ENCODE measurements at places on chromosomes 12 and 14.

- DNase-seq: peak; percentile 41
Measured at GRCh38 chr14:103749452-103749851, 33.8 kb downstream of the ZFYVE21 start.

DNA sequence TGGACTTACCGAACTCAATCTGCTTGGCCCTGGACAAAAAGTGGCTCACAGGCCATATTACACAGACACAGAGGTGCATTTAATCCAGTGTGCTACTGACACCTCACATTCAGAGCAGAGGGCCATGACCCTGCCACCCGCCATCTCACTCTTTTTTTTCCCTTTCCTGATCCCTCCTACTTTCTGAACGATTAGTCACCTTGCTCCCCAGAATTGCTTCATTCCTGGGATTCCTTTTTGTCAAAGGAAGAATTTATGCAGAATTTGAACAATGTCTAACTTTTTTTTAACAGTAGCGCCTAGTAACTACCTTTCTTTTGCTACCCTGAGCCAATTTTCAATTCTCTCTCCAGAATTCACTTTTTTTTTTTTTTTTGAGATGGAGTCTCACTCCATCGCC, 4.6 kb downstream of the PKP2 start:
- no peak for DNase-seq

- peak; percentile 36 for DNase-seq
Measured at GRCh38 chr12:45388545-45388944, 172.7 kb downstream of the ANO6 start.

DNA sequence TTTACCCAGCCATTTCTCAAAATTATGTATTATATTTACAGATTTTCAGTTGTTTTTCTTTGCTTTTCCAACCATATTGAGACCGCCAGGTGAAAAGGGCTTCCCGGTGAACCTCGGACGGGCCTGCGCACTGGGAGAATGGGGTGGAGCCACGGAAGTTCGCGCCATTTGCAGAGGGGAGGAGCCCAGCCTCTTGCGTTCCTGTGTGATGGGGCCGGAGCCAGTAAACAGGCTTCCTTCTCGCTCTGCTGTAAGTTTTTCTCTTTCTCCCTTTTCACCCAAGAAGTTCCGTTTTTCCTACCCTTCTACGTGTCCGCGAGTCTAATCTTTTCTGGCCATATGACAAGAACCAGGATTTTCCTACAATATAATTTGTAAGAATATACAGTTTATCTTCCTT, 1108.8 kb upstream of the SEL1L start:
- DNase-seq: no peak

DNA sequence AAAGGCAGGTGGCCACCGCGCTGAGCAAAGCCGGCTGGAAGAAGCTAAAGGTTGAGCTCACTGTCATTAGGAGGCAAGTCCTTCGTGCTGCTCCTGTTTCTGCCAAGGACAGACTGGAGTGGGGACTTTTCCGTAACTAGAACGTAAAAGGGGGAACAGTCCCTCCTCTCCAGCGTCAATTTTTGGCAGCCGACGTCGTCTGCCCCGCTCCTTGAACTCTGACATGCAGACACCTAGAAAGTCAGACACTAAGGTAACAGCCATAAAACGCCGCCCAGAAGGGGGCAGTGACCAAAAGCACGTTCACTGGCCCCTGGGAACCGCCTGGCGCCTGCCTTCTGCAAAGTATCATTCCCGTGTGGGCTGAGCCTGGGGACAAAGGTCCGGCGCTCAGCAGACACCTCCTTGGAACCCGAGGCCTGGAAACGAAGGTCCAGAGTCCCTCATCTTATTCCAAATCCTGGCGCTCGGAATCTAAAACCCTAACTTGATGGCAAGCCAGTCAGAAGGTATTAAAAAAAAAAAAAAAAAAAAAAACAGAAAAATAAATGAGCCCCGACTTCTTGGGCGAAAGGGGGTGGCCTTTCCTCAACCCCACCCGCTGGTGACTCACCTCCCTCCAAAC, 1.1 kb upstream of the LRP1 start:
- peak; percentile 77 for DNase-seq

DNA sequence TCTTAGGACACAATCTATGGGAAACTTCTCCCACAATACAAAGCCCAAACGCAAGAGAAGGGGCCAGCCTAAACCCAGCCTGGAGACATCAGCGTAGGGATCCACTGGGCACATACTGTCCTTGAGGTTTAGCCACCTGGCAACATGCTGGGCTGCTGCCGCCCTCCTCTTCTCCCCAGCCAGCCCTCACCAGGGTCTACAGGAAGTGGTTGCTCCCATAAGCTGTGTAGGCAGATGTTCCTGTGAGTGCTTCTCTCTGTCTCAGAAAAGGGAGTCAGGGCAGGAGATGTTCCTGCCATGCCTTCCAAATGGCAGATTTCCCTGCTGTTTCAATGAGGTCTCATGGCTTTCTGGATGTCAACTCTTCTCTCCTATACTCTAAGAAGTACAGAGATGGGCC, 241.4 kb downstream of the PCNX1 start:
- no peak for DNase-seq

DNA sequence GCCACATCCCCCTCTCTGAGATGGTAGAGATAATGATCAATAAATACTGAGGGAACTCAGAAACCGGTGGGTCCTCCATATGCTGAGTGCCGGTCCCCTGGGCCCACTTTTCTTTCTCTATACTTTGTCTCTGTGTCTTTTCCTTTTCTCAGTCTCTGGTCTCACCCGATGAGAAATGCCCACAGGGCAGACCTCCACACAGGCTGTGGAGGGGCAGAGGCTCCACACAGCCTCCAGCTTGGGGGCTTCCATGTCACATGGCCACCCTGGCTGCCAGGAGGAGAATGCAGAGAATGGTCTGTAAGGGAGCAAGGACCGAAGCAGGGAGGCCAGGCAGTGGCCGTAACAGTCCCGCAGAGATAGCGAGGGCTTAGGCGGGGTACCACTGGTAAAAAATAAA, 105.9 kb downstream of the NTF3 start:
- DNase-seq: no peak

GRCh38 chr12:93205361-93205760, 172.4 kb upstream of the NUDT4 start:
- no peak for DNase-seq

DNA sequence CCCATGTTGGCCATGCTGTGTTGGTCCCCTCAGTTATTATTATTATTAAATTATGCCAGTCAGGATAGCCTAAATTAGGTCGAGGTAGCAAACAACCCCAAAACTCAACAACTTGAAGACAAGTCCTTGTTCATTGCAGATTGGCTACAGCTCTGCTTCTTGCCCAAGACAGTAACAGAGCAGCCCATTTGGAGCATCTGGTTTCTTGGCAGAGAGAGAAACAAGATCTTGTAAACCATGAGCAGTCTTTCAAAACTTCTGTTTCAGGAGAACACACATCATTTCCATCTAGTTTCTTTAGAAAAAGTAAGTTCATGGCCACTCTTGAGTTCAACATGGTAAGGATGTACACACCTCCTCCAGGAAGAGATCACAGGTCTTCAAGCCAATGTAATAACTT, 52.3 kb downstream of the E2F7 start:
- DNase-seq: no peak

GRCh38 chr12:89179245-89179644, 173.1 kb downstream of the DUSP6 start:
- DNase-seq: no peak

GRCh38 chr14:104282332-104283196, 144.2 kb downstream of the KIF26A start:
- no peak for DNase-seq

GRCh38 chr12:89156862-89157262, 195.4 kb downstream of the DUSP6 start:
- DNase-seq: no peak

GRCh38 chr14:82710267-82710841, 1176.7 kb upstream of the SEL1L start:
- DNase-seq: peak; percentile 12

DNA sequence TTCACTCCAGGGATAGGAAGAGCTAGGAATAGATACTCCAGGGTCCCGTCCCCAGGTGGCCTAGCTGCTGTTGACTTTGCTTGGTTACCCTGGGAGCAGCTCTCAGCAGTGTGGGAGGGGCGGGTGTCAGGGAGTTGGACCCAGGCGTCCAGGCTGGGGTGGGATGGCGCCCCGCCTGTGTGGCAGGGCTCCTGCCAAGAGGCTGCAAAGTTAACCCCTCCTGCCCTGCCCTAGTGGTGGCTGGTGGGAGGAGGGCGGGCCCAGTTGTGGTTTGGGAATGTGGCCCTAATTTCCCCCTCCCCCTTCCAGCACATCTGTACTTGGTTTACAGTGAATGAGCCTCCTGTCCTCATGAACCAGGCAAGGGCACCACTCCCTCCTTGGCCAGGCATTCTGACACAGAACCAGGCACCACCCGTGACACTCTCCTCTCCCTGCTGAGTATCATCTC, 1.7 kb upstream of the RARG start:
- no peak for DNase-seq

DNA sequence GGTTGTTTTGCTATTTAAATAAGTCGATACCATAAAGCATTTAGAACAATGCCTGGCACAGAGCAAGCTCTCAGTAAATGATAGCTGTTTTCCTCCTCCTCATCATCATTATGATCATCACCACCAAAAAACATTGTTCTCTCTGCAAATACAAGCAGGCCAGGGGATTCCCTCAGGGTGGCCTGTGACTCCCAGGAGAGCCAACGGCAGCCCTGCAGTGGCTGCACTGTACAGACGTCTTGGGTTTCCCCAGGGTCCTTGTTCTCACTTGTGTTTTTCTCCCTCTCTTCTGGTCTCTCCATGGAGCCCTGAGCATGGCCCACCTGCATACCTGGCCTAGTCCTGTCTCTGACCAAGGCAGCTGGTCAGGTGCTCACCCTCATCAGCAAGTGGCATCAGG, 290.9 kb upstream of the PWP1 start:
- no peak for DNase-seq

DNA sequence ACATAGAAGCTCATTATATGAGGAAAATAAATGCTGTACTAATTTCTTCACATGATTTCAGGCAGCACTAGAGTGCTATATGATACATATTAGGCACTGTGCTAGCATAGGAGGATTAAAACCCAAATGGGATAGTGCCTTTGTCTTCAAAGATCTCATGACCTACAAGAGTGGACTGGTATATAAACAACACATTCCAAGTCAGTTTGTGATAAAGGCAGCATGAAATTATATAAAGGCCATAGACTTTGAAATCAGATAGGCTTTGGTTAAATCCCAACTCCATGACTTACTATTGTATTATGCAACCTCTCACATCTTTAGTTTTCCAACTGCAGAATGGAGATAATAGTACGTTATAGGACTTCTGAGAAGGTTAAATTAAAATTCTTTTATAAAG, 179.7 kb downstream of the RAD51B start:
- no peak for DNase-seq

DNA sequence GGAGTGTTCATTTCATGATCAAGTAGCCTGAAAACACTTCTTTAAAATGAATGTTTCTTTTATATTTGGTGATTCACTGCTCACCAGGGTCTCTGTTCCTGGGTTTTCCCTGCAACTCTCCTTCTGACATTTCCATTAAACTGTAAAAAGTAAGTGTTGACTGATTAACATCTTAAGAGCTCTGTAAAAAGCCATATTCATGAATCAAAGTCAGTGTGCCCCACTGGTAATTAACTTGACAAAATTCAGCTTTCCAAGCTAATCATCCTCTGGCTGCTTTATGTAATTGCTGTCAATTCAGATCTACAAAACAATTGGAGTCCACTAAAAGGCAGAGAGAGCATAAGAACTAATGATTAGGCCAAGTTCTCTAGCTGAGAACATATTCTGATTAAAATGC, 41.6 kb downstream of the CNTN1 start:
- no peak for DNase-seq

DNA sequence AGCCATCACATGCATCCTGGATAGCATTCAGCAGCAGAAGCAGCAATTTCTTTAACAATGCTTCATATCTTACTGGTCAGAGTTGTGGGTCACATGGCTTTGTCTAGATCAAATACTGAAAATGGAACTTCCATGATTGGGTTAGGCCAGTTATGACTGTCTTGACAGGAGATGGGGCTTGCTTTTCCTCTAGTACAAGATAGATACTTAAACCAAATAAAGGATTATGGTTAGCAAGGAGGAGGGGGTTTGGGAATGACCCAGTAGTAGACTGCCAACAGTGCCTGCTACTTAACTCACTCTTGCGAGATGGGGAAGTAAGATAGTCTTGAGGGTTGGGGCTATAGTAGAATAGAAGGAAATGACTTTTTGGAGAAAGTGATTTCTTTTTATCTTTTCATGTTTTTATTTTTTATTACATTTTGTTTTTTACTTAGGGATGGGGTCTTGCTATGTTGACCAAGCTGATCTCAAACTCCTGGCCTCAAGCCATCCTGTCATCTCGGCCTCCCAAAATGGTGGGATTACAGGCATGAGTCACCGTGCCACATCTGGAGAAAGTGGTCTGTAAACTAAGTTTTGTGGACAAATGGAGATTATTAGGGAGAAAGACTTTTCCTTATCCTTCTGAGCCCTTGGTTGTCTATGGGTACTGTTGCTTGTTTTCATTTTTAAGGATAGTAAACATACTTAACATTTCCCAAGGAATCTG, 37.6 kb downstream of the WNK1 start:
- no peak for DNase-seq

- DNase-seq: peak; percentile 57
Measured at GRCh38 chr12:89706986-89707702, 1.5 kb downstream of the ATP2B1 start.

GRCh38 chr12:85299053-85299452, 19.0 kb downstream of the ALX1 start:
- DNase-seq: no peak

DNA sequence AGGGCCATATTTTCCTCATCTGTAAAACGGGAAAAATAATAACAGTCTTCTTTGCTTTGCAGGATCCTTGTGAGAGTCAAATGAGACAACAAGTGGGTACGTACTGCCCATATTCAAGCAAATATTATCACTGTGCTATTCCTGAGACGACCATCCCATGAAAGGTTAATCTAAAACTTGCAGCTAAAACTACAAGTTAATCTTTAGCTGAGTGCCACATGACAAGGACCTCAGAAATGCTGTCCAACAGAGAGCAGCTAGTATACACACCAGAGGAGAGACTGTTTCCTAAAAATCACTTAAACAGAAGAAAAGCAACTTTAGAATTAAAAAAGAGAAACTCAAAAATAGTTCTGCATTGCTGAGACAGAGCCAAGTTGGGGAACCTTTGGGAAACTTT, 162.7 kb upstream of the TMTC2 start:
- no peak for DNase-seq

DNA sequence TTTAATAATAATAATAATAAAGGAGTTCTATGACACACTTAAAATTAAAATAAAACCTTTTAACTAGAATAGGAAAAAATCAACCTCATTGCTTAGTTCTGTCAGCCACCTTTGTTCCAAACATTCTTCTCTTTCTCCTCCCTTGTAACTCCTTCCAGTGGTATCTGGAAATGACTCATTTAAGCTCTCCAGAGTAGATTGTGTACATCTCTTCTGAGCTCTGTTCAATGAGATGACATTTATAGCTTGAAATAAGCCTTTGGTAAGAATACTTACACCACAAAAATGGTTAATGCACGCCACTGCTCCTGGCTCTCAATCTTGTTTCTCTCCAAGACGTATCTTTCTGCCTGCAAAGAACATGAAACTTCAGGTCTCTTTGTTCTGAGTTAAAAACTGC, 70.3 kb downstream of the STAB2 start:
- DNase-seq: no peak

GRCh38 chr12:117189725-117190209, 503 bp downstream of the FBXO21 start:
- peak; percentile 32 for DNase-seq

- no peak for DNase-seq
Measured at GRCh38 chr14:91261115-91261514, 16.6 kb upstream of the GPR68 start.

Data from cerebellar cortex (tissue), 1 donor.